Articular chondrocyte of knee joint (primary cell): ENCODE measurements at places on chromosomes 6 and 20. TPM values are rescaled to one million over a fixed set of nuclear protein-coding genes. Genes with fewer than 3 reads are reported as not detected.

Gene SLC17A3
- total RNA-seq = not detected in 2 replicates

Gene SALL4
- 0.11 and 0.26 TPM in 2 replicates for total RNA-seq

Gene DUSP15
- total RNA-seq = 1.5 and 1.6 TPM in 2 replicates

Gene FNDC1
- total RNA-seq = 30.5 and 34.9 TPM in 2 replicates

Gene RIPPLY2
- total RNA-seq = under 0.01 and 0.43 TPM in 2 replicates

Gene TFEB
- total RNA-seq = 4.4 and 4.5 TPM in 2 replicates

Gene PPIL6
- 3.9 and 6.2 TPM in 2 replicates for total RNA-seq

Gene LZTS3
- total RNA-seq = 1.7 and 2.9 TPM in 2 replicates

Gene SNAP25
- not detected in 2 replicates for total RNA-seq

Gene HLA-DQB2
- not detected in 2 replicates for total RNA-seq

Gene BAG2
- total RNA-seq = 72.7 and 77.6 TPM in 2 replicates
